DMS 273 treated with DMSO at 0.1 percent for 48 hours (cell line): ENCODE measurements at places on chromosomes 5 and 9.

DNA sequence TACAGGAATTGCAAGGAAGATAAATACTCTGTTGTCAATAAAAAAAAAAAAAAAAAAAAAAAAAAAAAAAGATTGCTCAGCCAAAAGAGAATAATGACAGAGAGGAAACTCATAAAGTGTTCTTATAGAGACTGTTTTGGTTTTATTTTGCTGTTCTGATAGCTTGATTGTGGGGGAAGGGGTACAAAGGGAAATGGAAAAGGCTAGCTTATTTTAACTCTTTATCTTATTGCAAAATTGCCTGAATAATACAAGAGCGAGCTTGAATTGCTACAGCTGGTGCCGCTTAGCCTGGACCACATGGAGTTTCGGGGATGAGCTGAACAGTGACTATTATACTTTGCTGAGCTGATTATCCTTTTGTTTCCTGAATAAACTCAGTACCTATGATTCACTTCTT, 31.0 kb upstream of the SHISAL2B start:
- no peak for DNase-seq

DNA sequence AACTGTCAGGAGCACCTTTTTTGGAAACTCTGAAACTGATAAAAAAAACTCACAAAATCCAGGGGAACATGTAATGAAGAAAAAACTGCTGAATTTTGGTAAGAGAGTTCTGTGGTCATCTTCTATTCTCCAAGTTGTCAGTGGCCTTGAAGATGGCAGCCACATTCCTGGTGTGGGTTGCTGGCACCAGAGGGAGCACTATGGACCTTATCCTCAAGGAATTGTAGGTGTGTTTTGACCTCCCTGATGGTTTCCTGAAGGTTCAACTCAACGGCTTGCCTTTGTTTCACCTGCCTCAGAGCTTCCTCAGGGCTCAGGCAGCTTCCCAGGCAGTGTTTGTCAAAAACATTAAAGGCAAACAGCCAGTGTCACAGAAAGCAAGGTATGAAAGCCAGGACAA, 2.2 kb upstream of the SLC38A9 start:
- DNase-seq, result no peak

DNA sequence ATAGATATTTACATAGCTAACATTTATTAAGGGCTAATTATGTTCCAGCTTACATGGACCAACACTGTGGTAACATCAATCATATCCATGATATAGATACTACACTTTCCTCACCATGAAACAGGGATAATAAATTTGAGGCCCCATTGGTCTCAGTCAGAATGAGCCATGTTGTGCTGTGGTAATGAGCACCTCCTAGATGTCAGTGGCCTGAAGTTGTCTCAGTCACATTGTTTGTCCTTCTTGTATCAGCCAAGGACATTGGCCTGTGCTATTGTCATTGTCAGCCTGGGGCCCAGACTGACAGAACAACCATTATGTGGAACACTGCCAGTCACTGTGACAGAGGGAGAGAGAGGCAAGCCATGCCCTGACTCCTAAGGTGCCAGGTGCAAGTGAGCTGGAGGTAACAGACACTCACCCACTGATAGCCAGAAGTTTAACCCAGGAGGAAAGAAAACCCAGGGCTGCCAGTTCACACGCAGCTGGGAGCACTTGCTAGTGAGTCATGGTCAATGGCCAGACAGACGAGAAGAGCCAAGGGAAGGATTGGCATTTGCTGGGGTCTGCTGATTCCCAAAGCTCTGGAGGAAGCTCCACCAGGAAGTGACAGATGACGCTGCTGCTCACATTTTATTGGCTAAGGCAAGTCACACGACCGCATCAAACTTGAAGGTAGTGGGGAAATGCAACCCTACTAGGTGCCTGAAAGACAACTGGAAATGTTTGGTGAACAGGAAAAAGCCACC, 224.2 kb downstream of the MELK start:
- DNase-seq, result no peak

GRCh38 chr5:139481580-139482049, 943 bp downstream of the STING1 start:
- DNase-seq, result no peak

DNA sequence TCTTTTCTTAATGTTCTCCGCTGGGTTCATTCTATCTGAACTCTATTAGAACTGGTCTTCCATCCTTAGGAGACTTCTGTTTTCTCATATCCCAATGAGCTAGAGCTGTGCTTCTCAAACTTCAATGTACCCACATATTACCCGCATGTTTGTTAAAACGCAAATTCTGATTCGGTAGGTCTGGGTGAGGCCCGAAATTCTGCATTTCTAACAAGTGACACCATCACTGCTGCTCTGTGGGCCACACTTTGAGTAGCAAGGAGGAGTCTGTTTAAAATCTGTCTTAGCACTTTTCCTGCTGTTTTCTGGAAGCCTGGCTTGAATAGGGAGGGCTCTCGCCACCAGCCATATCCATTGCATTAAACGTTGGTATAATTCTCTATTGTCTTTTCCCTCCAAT, 151.9 kb upstream of the CLINT1 start:
- no peak for DNase-seq

DNA sequence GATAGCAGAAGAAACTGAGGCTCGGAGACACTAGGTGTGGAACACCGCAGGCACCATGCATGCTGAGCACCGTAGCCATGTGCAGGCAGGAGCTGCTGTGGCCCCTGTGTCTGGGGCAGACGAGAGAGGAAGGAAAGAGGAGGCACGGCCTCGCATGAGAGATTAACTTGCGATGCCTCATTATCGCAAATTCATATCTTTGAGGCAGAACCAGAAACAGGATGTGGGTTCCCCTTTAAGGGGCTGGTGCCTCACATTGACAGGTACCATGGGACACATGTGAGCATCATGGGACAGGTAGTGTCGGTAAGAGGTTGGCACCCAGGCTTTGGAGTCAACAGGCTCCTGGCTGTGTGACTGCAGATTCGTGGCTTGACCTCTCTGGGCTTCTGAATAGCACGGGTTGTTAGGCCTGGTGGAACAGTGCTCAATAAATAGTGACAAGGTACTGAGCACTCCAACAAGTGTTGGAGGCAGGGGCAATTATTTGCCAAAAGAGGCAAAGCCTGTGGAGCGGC, 40.8 kb downstream of the NAIF1 start:
- no peak for DNase-seq

DNA sequence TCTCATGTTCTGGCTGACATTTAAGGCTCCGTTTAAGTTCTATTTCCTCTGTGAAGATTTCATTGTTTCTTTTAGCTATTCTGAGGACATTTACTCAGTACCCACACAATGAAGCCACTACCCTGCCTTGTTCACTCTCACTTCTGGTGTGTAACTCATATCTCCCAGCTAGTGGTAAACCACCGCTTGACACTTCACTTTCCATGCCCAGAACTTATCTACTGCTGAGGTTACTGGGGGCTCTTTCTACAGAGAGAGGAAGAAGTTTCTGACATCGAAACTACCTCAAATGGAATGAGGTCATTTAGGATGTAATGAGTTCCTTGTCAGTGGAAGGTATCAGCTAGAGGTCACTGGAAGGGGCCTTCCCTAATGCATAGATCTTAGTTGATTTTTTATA, 501.5 kb downstream of the DMAC1 start:
- DNase-seq, result no peak

- DNase-seq, result no peak
Measured at GRCh38 chr5:23994581-23995370, 487.4 kb downstream of the PRDM9 start.

DNA sequence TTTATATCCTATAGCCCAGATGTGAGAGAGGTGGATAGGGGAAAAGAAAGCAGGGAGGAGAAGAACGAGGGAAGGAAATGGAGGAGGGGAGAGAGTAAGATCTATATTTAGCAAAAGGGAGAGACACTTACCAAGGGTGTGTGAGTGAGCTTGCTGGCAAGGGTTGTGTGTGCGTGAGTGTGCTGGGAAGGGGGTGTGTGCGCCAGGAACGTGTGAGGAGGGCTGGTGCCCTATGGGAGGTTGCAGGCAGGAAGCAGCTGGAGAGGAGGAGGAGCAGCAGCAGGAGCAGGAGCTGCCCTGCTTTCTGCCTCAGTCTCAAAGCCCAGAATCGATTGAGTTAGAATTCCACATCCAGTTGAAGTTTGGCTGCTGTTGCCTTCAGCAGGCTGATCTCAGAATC, 148.3 kb upstream of the RUSC2 start:
- no peak for DNase-seq

DNA sequence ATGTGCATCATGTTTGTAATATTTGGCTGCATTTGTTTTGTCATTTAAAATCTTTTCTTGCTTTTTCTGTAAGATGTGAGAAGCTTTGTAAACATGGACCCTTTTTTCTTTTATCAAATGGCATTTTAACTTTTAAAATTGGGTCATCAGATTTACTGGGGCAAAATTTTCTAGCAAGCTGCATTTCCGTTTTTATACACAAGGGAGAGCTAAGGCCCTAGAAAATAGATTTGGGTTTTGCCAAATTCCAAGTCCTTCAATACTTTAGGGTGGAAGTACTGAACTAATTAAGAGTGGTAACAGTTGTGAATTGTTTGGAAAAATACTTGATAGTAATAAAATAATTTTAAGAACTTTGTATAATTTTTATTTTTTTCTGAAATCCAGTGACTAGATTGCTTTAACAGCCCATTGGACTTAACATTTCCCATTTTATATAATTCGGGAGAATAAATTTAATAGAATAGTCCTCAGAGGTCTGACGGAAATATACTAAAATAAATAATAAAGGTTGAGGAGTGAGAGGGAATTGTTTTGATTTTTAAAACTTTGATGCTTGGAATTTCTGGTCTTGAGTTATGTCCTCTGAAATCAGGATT, 117.4 kb downstream of the SMARCA2 start:
- peak; percentile 3 for DNase-seq

DNA sequence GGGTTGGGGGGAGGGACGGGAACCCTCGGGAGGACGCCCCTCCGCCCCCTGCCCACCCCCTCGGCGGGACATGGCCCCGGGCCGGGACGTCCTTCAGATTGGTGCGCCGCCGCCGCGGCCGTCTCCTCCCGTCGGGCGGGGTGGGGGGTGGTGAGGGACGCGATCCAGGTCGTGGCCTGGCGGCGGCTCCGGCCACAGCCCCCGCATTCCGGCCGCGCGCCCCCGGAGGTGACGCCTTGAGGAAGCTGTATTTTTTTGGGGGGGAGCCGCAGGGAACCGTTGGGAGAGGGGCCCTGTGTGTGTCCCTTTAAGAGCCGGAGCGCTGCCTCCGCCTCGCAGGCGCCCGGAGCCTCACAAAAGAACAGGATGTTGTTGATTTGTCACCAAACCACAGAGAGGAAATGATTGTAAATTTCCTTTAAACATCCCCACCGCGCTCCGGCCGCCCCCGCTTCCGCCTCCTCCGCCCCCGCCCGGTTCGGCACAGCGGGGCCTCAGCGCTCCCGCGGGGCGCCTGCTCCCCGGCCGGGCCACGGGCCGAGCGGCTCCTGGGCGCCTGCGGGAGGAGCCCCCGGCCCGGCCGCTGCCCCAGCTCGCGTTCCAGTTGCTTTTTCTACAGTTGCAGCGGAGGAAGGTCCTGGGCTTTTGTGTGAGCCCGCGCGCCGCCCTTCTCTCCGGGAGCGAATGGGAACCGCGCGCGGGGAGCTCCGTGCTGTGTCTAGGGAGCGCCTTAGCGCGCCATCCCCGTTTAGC, 32.1 kb upstream of the SPRY4 start:
- peak; percentile 36 for DNase-seq

- no peak for DNase-seq
Measured at GRCh38 chr5:1797855-1798254, 1.8 kb downstream of the MRPL36 start.

DNA sequence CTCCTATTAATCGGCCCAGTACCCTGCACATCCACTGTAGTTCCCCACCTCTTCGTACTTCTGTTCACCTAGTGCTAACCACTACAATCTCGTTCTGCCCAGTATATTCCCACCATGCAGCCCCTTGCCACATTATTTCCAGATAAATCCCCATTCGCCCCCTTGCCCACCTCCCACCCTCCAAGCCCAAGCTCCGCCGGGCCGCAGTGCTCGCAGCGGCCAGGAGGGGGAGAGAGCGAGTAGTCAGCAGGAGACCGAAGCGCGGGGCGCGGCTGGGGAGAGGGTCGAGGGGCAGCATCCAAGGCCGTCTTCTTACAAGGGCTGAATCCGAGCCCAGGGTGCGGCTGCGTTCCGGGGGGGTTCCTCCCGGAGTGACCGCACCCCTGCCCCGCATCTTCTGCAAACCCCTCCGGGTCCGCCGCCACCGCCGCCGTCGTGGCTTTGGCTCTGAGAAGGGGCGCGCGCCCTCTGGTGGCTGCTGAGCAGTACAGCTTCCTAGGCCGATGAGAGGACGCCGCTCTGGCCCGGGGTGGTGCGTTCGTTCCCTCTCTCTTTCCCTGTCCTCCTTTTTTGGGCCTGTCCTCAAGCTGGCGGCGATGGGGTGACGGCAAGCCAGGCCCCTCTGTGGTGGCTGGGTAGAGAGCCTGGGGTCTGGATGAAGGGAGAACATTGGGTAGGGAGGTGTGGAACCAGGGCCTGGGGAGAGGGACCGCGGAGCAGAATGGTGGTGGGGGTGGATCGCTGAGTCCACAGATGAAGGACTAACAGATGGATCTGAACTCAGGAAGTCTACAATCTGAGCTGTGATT, 30.0 kb upstream of the PSD2 start:
- DNase-seq, result peak; percentile 64

DNA sequence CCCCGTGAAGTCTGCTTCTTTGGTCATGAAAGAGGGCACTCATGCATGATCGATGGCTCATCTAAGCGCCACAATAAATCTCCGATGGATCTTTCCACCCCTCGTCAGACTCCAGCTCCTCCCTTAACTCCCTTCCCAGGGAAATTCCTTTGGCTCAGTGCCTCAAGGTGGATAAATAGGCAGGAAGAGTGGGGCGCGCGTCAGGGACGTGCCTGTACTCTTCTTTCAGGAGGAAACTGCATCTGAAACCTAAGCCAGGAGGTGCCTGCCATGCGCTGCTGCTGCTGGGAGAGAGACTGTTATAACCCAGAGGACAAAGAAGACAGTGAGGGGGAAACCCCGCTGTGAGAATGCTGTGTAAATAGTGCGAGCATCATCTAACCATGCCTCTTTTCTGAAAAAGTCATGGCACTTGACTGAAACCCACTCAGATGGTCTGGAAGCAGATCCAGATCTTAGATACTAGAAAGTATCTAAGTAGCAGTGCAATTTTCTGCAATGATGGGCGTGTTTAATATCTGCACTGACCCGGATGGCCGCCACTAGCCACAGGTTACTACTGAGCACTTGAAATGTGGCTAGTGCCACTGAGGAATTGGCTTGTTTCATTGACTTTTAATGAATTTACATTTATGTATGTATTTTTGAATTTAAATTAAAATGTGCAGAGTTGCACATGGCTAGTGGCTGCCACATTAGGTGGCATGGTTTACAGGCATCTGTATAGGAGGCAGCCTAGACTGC, 120.3 kb upstream of the BASP1 start:
- DNase-seq, result no peak

DNA sequence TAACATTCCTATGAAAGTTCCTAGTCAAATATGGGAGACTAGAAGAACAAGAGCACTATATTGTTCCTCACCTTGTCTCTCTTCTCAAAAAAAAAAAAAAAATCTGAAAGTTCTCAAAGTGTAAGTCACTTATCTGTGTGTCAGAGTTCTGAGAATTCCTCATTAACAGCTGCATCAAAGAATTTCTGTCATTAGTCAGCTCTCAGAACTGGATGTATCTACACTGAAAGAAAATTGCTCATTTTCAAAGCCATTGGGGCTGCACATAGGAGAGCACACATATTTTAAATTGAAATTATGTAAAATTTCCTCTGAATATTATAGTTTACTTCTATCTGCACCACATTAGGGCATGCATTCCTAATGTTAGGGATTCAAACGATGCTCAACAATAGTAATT, 99.5 kb upstream of the FTMT start:
- no peak for DNase-seq

GRCh38 chr9:128375865-128376264, 4.7 kb downstream of the URM1 start:
- DNase-seq, result no peak
